Smooth muscle cell of bladder (primary cell): ENCODE measurements at places on chromosomes 3 and 15. TPM values are rescaled to one million over a fixed set of nuclear protein-coding genes. Genes with fewer than 3 reads are reported as not detected.

Gene TEX9
- 3.1 and 3.8 TPM in 2 replicates for total RNA-seq

Gene ROBO1
- 98.5 and 150 TPM in 2 replicates for total RNA-seq

Gene WDR93
- total RNA-seq = under 0.01 and 0.14 TPM in 2 replicates

Gene SPTBN5
- 0.14 and 0.18 TPM in 2 replicates for total RNA-seq

Gene GMNC
- total RNA-seq = not detected in 2 replicates

Gene FNDC3B
- total RNA-seq = 131 and 153 TPM in 2 replicates

Gene ZNF660
- total RNA-seq = 2.1 and 2.6 TPM in 2 replicates

Gene TMEM40
- not detected in 2 replicates for total RNA-seq

Gene SLITRK3
- not detected in 2 replicates for total RNA-seq

Gene SAXO2
- total RNA-seq = 0.65 and 3.1 TPM in 2 replicates

Gene AHSG
- total RNA-seq = not detected in 2 replicates

Gene SEMA7A
- 3.8 and 7.0 TPM in 2 replicates for total RNA-seq

Gene NOP10
- 178 and 197 TPM in 2 replicates for total RNA-seq

Gene GNAT1
- total RNA-seq = not detected in 2 replicates

Gene MRPL3
- 97.3 and 99.1 TPM in 2 replicates for total RNA-seq

Gene CAND2
- 3.1 and 3.2 TPM in 2 replicates for total RNA-seq

Gene LSAMP
- total RNA-seq = 3.0 and 11.6 TPM in 2 replicates

Gene OR5K2
- not detected in 2 replicates for total RNA-seq

Gene C3orf52
- total RNA-seq = 5.7 and 10.5 TPM in 2 replicates

Gene HACL1
- total RNA-seq = 19.4 and 22.0 TPM in 2 replicates

Gene IL17RB
- total RNA-seq = not detected in 2 replicates

Gene ZCWPW2
- 0.57 and 0.74 TPM in 2 replicates for total RNA-seq

Gene HOMER2
- total RNA-seq = 2.4 and 2.6 TPM in 2 replicates

Gene RBPMS2
- total RNA-seq = 0.14 TPM in 1 of 2 replicates, not detected in the other

Gene TMEM207
- not detected in 2 replicates for total RNA-seq

Gene ITIH4
- 1.2 and 1.6 TPM in 2 replicates for total RNA-seq

Gene CYB561D2
- total RNA-seq = 29.0 and 34.6 TPM in 2 replicates

Gene ANKRD63
- not detected in 2 replicates for total RNA-seq

Gene NEO1
- 23.8 and 45.1 TPM in 2 replicates for total RNA-seq

Gene ZDHHC23
- 0.74 and 0.85 TPM in 2 replicates for total RNA-seq

Gene TUSC7
- total RNA-seq = not detected in 2 replicates

Gene NECTIN3
- total RNA-seq = 34.9 and 43.1 TPM in 2 replicates

Gene KIF23
- total RNA-seq = 6.7 and 9.7 TPM in 2 replicates

Gene KCNMB3
- 0.71 and 1.1 TPM in 2 replicates for total RNA-seq
